ENCODE measurements at places on chromosomes 2 and 18.

- DNase-seq: no peak
These were observed 46.3 kb upstream of the LTBP1 start for GRCh38 chr2:32900246-32900973.

GRCh38 chr2:17539611-17540092, 844 bp upstream of the VSNL1 start:
- no peak for DNase-seq

GRCh38 chr2:62578803-62579640, 73.0 kb upstream of the TMEM17 start:
- DNase-seq: no peak

DNA sequence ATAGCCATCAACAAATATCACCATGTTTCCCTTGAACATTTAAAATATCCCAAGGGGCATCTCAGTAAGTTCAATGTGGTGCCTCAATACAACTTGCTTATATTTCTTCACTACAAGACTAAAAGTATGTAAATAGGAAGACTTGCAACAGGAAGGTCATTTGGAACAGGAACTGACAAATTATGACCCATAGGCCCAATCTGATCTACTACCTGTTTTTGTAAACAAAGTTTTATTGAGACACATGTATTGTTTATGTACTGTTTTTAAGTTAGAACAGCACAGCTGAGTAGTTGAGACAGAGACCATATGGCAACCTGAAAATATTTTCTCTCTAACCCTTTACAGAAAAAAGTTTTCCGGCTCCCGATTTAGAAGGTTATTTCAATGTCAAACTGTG, 154.8 kb upstream of the TFPI start:
- DNase-seq: no peak

GRCh38 chr2:164706522-164706921, 85.2 kb upstream of the GRB14 start:
- DNase-seq: no peak

GRCh38 chr2:219183151-219183772, 5.2 kb downstream of the RETREG2 start:
- no peak for DNase-seq

GRCh38 chr2:45729753-45730512, 78.5 kb downstream of the PRKCE start:
- DNase-seq: no peak

- DNase-seq: no peak
These were observed 43.4 kb downstream of the THUMPD2 start for GRCh38 chr2:39735648-39736047.

GRCh38 chr18:73785300-73785699, 362.3 kb downstream of the FBXO15 start:
- DNase-seq: no peak

- no peak for DNase-seq
These were observed 452.8 kb downstream of the MBD2 start for GRCh38 chr18:53771664-53772063.

DNA sequence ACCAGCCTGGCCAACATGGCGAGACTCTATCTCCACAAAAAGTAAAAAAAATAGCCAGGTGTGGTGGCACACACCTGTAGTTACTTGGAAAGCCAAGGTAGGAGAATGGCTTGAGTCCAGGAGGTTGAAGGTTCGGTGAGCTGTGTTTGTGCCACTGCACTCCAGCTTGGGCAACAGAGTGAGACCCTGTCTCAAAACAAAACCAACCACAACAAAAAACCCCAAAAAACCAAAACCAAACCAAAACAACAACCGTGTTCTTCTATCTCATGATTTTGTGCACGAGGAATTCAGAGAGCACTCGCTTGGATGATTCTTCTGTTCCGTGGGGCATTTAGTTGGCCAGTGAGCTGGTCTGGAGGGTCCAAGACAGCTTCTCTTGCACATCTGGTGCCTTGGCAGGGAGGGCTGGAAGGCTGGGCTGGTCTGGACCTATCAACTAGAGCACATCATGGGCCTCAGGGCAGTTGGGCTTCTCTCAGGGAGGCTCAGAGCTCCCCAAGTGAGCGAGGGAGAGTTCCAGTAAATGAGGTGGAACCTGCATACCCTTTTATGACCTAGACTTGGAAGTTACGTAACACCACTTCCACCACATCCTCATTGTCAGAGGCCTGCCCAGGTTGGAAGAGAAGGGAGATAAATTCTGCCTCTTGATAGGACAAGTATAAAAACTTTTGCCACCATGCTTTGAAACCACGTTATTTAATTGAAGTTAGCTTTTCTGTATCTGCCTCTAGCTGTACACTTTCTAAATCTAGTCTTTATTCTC, 25.2 kb downstream of the SIX2 start:
- DNase-seq: no peak

DNA sequence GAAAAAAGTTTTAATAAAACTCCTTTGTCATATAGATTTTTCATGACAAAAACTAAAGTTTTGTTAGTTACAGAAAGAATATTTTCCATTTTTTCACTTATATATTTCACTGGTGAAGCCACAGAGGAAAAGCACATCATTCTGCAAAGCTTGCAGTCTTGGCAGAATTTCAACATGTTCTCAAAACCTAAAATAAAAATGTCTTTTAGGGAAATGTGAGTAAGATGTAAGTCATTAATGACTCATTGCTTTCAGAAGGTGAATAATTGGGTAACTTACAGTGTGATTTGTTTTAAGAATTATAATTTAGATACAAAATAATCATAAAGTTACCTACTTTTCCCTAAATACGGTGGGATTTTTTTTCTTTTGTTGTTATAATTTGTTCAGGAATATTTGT, 43.4 kb upstream of the TNFRSF11A start:
- no peak for DNase-seq

GRCh38 chr18:44802508-44802907, 121.8 kb downstream of the SETBP1 start:
- DNase-seq: no peak

DNA sequence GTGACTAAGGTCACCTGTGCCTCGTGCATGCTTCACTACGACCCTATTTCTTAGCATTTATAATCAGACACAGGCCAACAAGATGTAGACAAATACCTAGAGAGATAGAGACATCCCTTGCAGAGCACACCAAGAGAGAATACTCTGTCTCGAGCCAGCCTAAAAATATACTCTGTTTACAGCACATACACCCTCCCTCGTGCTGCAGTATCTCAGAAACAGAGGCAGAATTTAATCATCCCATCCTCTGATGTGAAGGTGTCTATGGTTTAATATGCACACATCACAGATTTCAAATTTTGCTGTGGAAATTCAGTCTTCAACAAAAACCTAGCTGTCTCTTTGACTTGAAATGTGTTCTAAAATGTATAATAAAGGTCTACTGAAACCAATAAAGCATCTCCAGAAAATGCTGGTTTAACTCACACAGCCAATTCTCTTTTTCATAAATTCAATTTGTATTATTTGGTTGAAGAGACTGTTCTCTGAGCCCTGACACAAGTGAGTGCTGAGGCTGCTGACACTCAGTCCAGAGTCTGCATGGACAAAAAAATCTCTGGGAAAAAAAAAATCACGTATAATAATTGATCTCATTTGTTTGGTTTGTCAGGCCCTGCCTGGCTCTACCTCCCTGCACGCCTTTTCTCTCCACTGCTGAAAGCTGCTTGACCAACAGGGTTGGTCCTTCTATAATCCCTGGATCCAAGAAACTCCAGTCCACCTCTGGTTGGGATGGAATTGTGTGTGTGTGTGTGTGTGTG, 142.0 kb upstream of the FSHR start:
- DNase-seq: no peak

GRCh38 chr2:143371616-143372015, 242.4 kb downstream of the ARHGAP15 start:
- DNase-seq: no peak

GRCh38 chr2:158890296-158890905, 78.0 kb upstream of the TANC1 start:
- DNase-seq: no peak

- no peak for DNase-seq
These were observed 110.8 kb downstream of the SMAD7 start for GRCh38 chr18:48839819-48840490.

- DNase-seq: no peak
These were observed 217.6 kb upstream of the NRP2 start for GRCh38 chr2:205464681-205465080.

DNA sequence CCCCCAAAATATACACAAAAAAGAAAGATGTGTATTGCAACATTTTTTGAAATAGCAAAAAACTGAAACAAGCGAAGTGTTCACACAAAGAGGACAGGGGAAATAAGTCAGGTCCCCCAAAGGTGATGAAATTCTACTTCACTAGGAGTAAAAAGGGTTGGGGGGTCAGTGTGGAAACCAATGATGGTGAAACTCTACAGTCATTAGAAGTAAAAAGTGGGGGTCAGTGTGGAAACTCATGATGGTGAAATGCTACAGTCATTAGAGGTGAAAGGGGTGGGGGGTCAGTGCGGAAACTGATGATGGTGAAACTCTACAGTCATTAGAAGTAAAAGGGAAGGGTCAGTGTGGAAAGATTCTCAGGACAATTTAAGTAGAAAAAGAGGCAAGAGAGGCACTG, 298.2 kb downstream of the EIPR1 start:
- DNase-seq: no peak

DNA sequence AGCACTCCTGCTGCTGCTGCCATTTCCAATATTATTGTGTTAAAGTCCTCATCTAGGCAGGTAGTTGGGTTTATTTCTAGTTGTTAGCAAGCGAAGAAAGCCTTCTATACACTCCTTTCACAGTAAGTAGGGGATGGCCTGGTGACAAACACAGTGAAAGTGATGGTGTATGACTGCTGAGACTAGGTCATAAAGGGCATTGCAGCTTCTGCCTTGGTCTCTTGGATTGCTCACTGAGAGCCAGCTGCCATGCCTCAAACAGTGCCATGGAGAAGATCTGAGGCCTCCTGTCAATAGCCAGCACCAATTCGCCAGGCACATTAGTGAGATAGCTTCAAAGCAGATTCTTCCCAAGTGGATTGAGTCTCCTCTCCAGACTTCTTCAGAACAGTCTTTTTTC, 27.6 kb upstream of the MSTN start:
- no peak for DNase-seq

GRCh38 chr2:183091954-183092345, 13.4 kb downstream of the DUSP19 start:
- DNase-seq: no peak

Data from bone marrow (tissue), 2 donors.